ENCODE measurements at places on chromosomes 16 and 17.

GRCh38 chr17:75088465-75089417, 987 bp downstream of the SLC16A5 start:
- DNase-seq = no peak

GRCh38 chr16:87297918-87298631, 19.1 kb downstream of the C16orf95 start:
- DNase-seq = no peak

GRCh38 chr16:65489531-65490023, 367.7 kb upstream of the CDH11 start:
- DNase-seq = no peak

DNA sequence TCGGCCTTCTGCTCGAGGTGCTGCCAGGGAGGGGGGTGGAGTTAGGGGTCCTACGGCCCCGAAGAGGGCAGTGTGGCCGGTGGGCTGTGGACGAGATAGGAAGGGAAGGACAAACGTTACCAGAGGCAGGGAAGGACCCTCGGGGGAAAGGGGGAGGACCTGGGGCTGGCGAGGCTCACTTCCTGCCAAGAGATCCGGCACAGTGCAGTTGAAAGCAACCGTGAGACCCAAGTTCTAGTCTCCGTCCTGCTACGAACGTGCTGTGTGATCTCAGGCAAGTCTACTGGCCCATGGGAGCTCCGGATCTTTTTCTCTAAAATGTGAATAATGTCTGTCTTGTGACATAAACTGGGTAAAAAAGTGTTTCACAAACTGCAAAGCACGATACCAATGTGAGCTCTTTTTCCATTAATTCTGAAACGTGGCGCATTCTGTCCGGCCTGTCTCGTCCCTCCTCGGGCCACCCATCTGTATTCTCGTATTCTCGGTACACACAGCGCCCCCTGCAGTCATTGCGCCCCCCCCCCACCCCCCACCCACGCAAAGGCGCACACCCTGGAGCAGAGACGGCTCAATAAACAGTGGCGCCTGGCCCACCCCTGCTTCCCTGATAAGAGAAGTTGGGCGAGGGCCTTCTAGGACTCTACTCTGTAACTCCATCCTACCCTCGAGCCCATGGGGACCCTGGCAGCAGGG, 8.8 kb downstream of the CYGB start:
- no peak for DNase-seq

- DNase-seq = no peak
Measured at GRCh38 chr17:59503500-59503899, 61.9 kb upstream of the DHX40 start.

- no peak for DNase-seq
Measured at GRCh38 chr16:81445966-81446906, 1.6 kb downstream of the CMIP start.

GRCh38 chr17:59804901-59805465, 87.8 kb downstream of the TUBD1 start:
- no peak for DNase-seq

GRCh38 chr16:22859925-22860324, 46.0 kb downstream of the HS3ST2 start:
- DNase-seq = no peak

GRCh38 chr16:901715-902601, 68.8 kb downstream of the LMF1 start:
- DNase-seq = no peak

DNA sequence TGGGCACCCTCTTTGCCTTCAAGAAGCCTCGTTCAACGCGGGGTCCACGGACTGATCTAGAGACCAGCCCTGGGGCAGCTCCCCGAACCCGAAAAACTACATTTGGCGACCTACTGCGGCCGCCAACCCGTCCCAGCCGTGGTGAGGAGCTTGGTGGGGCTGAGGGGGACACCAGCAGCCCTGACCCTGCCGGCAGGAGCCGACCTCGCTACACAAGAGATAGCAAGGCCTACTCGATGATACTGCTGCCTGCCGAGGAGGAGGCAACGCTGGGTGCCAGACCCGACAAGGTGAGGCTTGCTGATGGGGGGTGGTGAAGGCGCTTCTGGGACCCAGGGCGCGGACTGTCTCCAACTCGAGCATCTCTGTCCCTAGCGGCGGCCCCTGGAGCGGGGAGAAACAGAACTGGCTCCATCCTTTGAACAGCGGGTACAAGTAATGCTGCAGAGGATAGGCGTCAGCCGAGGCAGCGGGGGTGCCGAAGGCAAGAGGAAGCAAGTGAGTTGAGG, 5.6 kb downstream of the ACD start:
- DNase-seq = no peak

Data from activated gamma-delta T cell (primary cell).